Activated CD4-positive, alpha-beta T cell treated with anti-CD3 and anti-CD28 coated beads, Interleukin-2, amount 50 U/mL, for 48 hours (primary cell): ENCODE measurements at places on chromosomes 16 and 17.

- no peak for DNase-seq
Measured at GRCh38 chr17:1447052-1447451, 9.0 kb downstream of the CRK start.

- DNase-seq, result no peak
Measured at GRCh38 chr16:11581678-11582077, 5.0 kb downstream of the LITAF start.

- DNase-seq, result no peak
Measured at GRCh38 chr16:73447846-73448245, 399.9 kb upstream of the ZFHX3 start.

DNA sequence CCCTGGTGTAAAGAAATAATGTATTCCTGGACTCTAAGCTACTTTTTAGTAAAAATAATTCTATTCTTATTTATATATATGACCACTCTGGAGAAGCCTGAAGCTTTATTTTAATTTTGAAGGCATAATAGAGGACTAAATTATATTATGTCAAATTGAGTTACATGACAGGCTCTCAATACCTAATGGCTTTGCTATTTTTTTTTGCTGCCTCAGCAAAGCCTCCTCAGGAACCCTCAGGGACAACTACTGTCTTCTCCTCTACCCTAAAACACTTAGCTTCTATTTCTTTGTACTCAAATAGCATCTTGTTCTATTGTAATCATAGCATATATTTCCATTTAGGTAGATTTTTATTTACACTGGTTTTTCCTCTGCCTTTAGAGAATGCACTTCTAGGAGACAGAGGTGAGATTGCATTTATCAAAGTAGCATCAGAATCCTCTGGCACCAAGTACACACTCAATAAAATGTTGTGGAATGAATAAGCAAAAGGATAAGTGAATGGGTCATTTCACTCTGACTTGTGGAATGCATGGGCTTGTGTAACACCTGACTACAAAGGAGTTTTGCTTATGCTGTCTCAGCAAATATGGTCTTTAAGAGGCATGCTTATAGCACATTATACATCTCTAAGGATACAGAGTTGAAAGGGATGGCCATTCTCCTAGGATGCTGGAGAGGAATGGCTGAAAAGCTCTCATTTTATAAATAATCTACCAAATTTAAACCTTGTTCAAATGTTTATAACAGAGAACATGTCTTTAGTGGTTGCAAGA, 605.2 kb downstream of the KCNJ2 start:
- no peak for DNase-seq

DNA sequence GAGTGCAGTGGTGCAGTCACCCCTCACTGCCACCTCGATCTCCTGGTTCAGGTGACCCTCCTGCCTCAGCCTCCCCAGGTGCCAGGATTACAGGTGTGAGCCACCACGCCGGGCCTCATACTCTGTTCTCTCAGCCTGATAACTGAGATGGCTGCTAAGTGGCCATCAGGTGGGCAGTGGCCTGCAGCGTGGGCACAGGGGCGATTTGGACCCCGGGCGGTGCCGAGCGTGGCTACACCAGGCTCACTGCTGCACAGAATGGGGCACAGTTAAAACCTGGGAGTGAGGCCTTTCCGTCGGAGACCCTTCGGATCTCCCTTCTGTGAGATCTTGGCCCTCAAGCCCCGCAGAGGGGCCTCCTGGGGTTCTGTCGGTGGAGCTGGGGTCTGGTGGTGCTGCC, 11.5 kb downstream of the CACNA1H start:
- no peak for DNase-seq

DNA sequence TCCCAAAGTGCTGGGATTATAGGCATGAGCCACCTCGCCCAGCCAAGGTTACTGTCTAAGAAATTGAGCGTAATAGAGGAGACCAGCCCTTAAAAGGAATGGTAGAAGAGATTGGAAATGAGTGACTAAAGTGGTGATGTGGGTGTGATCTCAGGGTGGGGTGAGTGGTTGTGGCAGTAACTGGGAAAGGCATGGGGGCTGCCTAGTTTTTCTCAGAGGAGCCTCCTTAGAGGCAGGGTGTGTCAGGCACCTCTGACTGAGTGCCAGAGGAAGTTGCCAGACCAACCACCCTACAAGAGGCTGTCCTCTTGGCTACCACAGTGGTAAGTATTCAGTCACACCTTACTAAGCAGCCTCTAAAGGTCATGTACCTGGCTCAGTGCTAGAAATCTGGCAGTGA, 8.9 kb downstream of the DUS2 start:
- no peak for DNase-seq

- DNase-seq, result no peak
Measured at GRCh38 chr17:74798239-74798707, 22.1 kb upstream of the NAT9 start.

DNA sequence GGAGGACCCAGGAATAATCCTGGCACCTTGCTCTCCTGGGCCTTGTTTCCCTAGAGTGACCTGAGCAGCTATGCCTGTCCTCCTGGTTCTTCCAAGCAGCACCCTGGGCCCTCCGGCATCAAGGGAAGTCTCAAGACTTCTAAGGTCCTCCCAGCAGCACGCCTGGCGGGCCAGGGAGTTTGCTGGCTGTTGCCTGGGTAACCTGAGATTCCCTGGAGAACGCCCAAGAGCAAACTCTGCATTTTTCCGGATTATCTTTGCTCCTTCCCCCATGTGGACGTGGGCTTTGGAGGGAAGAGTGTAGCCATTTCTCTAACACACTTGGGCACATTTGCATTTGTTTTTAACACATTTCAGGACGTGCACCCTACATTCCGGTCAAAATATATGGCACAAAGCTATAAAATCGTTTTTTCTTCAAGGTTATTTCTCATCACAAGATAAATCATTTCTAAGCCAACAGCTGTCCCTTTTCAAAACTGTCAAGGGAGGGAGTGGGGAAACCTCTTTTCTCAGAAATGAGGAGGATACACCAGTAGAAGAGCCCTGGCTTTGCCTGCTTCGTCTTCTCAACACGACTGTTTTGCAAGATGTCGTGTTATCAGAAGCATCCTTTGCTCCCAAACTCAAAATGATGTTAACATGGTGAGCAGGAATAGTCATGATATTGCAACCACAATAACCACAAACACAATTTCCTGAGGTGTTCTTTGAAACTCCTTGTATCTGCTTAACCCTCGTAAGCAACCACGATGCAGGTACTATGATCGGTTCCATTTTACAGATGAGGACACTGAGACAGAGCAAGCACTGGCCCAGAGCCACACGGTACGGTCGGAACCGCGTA, 116.5 kb downstream of the ADCY9 start:
- DNase-seq, result no peak

GRCh38 chr16:29943846-29944799, 17.8 kb upstream of the TMEM219 start:
- no peak for DNase-seq

- DNase-seq, result no peak
Measured at GRCh38 chr17:42000413-42001133, 16.7 kb downstream of the DNAJC7 start.

DNA sequence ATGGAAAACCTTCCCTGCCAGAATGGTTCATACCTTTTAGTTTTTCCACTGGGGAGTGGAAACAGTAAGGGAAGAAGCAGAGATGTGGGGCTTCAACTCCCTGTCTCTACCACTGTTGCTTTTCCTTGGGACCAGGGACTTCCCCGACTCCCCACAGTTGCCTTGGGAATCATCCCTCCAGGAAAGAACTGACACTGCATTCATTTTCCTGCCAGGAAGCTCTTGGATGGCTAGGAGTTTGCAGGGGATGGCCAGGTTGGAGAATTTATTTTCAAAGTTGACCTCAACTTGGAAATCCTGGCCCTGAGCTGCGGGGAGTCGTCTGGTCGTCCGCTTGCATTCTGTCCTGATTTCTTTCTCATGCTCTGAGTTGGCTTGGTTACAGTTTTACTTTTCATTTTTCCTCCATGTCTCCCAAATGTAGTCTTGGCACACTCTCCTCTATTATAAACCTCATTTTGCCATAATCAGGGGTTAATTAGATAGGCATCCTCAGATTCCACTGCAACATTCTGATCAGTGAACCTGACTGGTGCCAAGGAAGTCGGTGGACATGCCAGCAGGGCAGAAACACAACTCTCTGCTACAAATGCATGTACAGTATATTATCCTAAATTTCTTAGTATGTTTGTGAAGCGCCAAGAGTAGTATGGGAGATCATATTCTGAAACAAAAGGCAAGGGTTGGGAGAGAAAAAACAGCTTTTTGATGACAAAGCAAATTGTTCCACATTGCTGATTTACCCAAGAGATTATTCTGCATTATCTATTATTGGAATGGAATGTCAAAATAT, 220.5 kb upstream of the XYLT1 start:
- no peak for DNase-seq

DNA sequence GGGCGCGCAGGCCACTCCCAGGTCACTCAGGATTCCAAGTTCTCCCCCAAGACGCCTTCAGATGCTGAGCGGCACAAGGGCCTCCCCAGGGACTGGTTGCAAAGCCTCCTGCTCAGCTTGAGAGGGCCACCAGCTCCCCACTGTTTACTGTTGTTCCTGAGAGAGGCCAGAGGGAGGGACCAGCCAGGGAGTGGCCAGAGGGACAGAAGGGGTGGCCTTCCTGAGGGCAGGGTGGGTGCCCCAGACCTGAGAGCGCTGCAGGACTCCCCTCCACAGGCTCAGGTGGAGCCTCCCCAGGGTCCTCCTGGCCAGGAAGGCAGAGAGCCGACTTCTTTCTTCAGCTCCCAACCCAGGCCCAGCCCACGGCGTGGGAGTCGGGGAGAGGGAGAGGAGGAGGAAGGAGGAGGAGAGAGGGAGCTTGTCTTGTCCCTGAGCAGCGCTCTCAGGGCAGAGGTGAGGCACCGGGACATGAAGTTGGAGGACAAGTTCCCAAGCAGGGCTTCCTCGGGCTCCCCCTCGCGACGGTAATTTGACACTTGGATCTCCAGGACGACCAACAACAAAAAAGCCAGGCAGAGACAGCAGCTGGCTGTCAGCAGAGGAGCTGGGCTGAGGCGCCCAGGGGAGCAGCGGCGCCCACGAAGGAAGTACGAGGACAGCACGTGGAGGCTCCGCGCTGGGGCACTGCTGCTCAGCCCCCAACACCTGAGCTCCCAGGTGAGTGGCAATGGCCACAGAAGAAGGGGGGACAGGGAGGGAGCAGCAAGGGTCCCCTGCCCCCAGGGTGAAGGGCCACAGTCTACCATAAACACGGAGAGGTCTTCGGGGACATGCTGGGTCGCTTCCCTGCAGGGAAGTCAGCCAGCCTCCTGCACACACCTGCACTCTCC, 497 bp downstream of the SMIM5 start:
- peak; percentile 59 for DNase-seq

- no peak for DNase-seq
Measured at GRCh38 chr16:49260956-49261530, 20.6 kb downstream of the CBLN1 start.

- no peak for DNase-seq
Measured at GRCh38 chr17:5719976-5720375, 135.7 kb upstream of the NLRP1 start.

DNA sequence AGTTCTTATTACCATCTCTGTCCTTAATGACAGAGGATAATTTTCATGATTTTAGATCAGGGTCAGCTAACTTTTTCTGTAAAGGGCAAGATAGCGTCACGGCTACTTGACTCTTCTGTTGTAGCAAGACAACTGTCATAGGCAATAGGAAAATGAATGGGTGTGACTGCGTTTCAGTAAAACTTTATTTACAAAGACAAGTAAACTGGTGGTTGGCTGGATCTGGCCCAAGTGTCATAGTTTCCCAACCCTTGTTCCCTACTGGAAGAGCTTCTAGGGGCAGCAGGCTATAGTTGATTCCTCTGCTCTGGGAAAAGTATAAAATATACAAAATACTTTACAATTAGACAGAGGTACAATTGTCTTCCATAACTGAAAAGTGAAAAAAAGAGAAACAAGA, 50.6 kb upstream of the VPS4A start:
- DNase-seq, result no peak

DNA sequence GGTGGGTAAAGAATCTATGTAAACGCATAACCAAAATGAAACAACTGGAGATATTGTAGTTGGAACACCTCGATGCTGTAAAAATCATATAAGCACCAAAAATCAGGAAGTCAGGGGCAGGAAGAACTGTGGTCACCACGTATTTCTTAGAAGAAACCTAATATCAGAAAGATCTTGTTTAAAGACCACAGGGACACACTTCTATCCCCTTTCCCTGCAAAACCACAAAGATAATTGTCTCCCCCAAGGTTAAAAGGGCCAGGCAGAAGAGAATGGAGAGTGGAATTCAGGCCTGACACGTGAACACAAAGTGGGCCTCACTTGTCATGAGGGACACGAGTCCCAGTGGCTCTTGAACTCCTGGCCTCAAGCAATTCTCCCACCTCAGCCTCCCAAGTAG, 68.1 kb downstream of the GSG1L start:
- no peak for DNase-seq

GRCh38 chr16:16120382-16121184, 102.7 kb downstream of the ABCC6 start:
- no peak for DNase-seq

- DNase-seq, result no peak
Measured at GRCh38 chr17:78534492-78535272, 42.5 kb downstream of the DNAH17 start.

GRCh38 chr17:7713782-7714181, 3.8 kb upstream of the DNAH2 start:
- no peak for DNase-seq

GRCh38 chr16:24991349-24991748, 23.8 kb downstream of the ARHGAP17 start:
- DNase-seq, result no peak

DNA sequence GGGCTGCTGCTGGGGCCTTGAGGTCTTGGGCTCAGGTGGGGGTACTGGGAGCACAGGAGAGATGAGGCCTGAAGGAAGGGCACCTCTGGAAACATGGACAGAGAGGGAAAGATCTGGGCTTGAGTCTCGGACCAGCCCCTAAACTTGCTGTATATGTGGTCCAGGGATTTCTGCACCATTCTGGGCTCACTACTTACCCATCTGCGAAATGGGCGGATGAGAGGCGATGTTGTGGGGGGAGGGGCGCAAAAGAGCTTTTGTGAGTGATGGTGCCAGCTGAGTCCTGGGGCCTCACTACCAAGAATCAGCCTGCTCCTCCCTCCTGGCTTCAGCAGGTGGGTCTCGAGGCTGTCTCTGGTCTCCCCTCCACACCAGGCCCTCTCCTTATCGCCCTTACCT, 285 bp downstream of the C17orf99 start:
- DNase-seq, result no peak

- DNase-seq, result peak; percentile 27
Measured at GRCh38 chr16:14286368-14287230, 215.5 kb downstream of the MRTFB start.

DNA sequence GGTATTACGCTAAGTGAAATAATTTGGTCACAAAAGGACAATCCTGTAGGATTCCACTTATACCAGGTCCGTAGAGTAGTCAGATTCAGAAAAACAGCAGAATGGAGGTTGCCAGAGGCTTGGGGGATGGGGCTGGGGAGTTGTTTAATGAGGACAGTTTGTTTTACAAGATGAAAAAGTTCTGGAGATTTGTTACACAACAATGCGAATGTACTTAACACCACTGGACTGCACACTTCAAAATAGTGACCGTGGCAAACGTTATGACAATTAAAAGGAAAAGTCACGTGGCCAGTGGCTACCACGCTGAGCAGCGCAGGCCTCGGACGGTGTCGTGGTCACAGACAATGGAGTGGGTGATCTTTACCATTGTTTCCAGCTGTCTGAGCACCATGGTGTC, 338.1 kb downstream of the SEC14L1 start:
- DNase-seq, result no peak

GRCh38 chr17:30346221-30346795, 12.5 kb upstream of the TMIGD1 start:
- no peak for DNase-seq

- DNase-seq, result peak; percentile 26
Measured at GRCh38 chr17:1709971-1710806, at the start of gene TLCD2. Gene TLCD2 (minus strand): TSS chr17:1710377. CDS start chr17:1710242, 135 bp downstream.

- DNase-seq, result no peak
Measured at GRCh38 chr17:49439673-49440571, 25.2 kb upstream of the PHB1 start.

- no peak for DNase-seq
Measured at GRCh38 chr16:64365448-64365931, 756.4 kb downstream of the CDH11 start.
